ENCODE measurements at places on chromosomes 4 and X.
A peak's percentile ranks its signal among the peaks of the same experiment; 100 is the strongest.

GRCh38 chrX:97628326-97628725 lies 744.6 kb downstream of the RPA4 start:
- no peak for DNase-seq

DNA sequence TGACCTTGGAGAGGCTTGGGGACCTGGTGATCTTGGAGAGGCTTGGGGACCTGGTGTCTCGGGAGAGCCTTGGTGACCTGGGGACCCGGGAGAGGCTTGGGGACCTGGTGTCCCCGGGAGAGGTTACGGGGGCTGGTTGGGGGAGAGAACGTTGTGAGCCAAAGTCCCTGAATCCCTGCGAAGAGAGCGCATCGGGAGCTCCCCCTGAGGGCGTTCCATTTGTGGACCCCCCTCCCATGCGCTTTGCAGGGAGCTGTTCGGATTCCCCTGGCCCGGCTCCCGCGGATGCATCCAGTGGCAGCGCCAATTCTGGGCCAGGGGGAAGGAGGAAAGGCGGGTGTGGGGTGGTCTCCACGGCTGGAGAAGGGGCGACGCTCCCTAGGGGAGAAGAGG lies 13.3 kb downstream of the SHOX start:
- no peak for DNase-seq

GRCh38 chrX:18203631-18204030 lies 17.1 kb downstream of the BEND2 start:
- DNase-seq: no peak

- no peak for DNase-seq
Measured at GRCh38 chrX:136488706-136489105, 959 bp downstream of the BRS3 start.

DNA sequence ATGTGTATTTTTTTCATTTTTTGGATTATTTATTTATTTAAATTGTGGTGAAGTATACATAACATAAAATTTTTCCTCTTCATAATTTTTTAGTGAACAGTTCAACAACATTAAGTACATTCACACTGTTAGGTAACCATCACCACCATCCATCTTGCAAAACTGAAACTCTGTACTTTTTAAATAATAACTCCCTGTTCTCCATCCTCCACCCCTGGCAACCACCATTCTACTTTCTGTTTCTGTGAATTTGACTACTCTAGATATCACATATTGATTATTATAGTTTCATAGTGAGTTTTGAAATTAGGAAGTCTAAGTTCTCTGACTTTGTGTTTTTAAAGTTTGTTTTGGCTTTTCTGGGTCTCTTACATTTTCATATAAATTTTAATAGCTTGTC lies 89.3 kb upstream of the STX18 start:
- peak; percentile 29 for DNase-seq

GRCh38 chrX:39688576-39689375 lies 409.0 kb downstream of the BCOR start:
- no peak for DNase-seq

GRCh38 chr4:85028910-85029309 lies 62.4 kb upstream of the WDFY3 start:
- DNase-seq: no peak

DNA sequence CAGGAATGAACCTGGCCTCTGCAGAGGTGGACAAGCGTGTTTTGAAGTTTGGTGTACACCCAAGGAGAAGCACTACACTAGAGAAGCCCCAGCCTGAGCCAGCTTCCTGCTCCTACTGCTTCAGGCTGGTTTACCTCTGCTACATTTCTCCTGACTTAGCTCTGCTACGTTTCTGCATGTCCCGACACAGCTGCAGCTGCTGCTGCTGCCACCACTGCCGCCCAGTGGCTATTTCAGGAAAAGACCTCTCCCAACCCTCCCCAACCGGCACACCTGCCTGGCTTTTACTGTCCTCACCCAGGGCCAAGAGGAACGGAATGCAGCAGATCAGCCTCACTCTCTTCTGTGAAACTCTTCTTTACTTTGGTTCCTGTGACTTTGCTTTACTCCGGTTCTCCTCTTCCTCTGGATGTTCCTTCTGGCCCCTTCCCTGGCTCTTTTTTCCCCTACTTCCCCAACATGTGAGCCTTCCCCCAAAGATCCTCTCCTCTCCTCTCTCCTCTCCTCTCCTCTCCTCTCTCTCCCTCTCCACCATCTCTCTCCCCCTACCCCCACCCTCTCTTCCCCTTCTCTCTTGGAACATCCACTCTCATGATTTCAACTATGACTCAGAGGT lies 3.1 kb upstream of the P2RY4 start:
- peak; percentile 50 for DNase-seq

DNA sequence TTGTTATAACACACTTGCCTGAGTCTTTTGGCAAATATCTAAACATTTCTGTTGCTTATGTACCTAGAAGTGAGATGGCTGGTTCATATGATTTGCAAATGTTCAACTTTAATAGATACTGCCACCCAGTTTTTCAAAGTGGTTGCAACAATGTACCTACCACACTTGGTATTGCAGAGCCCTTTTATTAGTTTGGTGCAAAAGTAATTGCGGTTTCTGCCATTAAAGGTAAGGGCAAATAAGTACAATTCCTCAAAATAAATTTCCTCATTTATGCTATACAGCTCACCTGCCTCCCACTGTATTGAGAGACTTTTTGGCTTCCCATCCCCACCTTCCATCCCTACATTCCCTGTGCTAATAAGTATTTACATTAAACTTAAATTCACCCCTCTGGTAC lies 47.7 kb upstream of the COL25A1 start:
- DNase-seq: no peak

- no peak for DNase-seq
Measured at GRCh38 chrX:100070334-100070849, 339.7 kb downstream of the PCDH19 start.

DNA sequence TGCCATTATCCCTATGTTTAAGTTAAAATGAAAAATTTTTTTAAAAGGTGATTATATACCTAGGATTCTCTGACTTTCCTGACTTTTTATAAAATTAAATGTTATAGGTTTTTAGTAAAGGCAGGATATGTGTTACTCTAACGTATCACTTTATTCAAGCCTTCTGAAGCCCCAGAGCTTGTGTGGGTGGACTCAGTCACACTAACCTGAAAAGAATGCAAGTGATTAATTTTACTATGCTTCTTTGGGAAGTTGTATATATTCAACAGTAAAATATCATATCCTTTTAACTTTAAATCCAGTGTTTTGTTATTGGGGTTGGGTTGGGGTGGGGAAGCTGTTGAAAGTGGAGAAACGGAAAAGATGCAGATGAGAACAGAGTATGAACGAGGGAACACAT lies 22.8 kb downstream of the PDLIM3 start:
- DNase-seq: no peak

DNA sequence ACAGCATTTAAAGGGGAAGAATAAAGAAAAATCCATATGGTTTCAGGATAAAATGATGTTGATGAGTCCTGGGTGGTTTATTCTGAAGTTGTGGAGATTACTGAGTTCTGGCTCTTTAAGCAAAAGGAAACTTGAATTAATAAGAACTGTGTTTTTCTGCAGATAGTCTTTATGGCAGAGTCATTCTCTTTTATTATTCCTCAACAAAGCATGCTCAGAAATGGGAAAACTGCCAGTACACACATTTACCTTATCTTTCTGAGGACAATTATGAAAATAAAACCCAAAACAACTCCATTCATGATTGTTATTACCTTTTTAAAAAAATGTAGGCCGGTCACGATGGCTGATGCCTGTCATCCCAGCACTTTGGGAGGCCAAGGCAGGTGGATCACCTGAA lies 58.5 kb downstream of the ADD1 start:
- DNase-seq: no peak

- DNase-seq: no peak
Measured at GRCh38 chrX:3184176-3184930, 143.1 kb downstream of the ARSF start.

- no peak for DNase-seq
Measured at GRCh38 chr4:14096396-14096965, 469.0 kb upstream of the BOD1L1 start.

DNA sequence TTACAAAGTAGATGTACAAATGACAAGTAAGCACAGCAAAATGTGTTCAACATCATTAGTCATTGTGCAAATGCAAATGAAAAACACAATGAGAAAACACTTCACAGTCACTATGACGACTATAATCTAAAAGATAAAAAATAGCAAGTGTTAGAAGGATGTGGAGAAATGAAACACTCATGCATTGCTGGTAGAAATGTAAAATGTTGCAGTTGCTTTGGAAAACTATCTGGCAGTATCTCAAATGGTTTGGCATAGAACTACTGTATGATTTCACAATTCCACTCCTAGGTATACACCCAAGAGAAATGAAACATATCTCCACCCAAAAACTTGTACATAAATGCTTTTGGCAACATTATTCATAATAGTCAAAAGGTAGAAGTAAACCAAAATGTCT lies 459.7 kb upstream of the TRAM1L1 start:
- DNase-seq: no peak

GRCh38 chr4:183437452-183437851 lies 7.0 kb upstream of the CDKN2AIP start:
- DNase-seq: no peak

GRCh38 chrX:131789664-131790063 lies 233.4 kb upstream of the STK26 start:
- no peak for DNase-seq

DNA sequence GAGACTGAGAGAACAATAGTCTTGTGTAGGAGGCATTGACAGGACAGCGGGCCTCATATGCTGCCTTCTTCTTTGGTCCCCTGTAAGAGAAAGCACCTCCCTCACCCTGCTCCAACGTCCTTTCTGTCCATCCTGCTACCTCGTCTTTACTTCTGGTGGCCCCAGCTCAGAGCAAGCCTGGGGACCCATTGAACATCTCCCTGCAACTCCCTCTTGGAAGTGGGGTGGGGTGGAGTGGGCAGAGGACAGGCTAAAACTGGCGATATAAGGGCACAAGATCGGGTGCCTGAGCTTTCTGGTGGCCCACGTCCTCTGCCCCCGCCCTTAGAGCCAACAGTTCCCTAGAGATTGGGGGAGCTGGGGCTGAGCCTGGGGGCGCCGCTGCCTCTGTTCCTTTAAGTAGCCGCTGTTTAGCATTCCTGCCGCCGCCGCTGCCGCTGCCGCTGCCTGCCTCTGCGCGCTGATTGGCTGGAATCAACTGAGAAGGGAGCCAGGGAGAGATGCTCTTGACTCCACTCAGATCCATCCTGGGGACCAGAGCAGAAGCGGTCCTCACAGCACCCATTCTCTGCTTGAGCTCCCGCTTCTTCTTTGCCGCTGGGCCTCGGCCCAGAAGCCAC lies at the start of gene DLG3:
DLG3 (plus strand) TSS at position 510 of the 620 bp plus-strand sequence. CDS start 367 bp downstream, outside the sequence.
- DNase-seq: no peak

- DNase-seq: no peak
Measured at GRCh38 chrX:47960406-47960805, 43.4 kb downstream of the ZNF182 start.

- DNase-seq: no peak
Measured at GRCh38 chrX:18630934-18631333, 41.0 kb downstream of the RS1 start.

- DNase-seq: no peak
Measured at GRCh38 chr4:155506745-155507144, 130.0 kb upstream of the MAP9 start.

- peak; percentile 11 for DNase-seq
Measured at GRCh38 chr4:109648266-109648996, 54.8 kb downstream of the CASP6 start.

DNA sequence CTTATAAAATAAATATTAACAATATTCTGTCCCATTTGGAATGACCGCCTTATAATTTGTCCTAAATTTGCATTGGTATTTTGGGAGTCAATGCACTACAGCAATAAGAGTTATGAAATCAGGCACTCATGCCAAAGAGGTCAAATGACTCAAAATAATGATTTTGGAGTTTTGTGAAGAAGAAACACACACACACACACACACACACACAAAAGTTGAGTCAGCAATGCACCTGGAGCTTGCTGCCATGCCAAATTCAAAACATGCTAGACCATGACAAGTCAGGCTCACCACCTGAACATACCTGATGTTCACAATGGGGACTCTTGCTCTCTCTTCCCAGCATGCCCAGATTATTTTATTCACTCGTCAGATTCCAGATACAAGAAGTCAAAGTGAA lies 56.7 kb downstream of the PROM1 start:
- DNase-seq: no peak

DNA sequence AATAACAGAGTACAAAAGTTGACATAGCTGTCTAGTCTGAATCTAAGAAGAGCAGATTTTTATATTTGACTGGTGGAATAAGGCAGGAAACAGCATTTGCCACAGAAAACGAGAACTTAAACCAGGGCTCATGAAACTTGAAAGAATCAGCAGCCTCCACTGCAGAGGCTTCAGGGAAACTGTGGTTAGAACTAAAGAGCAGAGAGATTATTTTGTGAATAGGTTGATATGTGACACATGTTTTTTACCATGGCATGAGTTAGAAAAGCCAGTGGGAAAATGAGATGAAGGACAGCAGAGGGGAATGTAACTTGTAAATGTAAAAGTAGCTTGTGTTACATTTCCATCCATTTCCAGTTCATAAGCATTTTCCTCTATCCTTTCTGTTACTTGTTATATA lies 63.7 kb upstream of the CAMK2D start:
- peak; percentile 39 for DNase-seq

GRCh38 chrX:115372152-115372551 lies 82.6 kb downstream of the LUZP4 start:
- no peak for DNase-seq
